ENCODE measurements at places on chromosomes 5 and 9. TPM values are rescaled to one million over a fixed set of nuclear protein-coding genes. Genes with fewer than 3 reads are reported as not detected.

DNA sequence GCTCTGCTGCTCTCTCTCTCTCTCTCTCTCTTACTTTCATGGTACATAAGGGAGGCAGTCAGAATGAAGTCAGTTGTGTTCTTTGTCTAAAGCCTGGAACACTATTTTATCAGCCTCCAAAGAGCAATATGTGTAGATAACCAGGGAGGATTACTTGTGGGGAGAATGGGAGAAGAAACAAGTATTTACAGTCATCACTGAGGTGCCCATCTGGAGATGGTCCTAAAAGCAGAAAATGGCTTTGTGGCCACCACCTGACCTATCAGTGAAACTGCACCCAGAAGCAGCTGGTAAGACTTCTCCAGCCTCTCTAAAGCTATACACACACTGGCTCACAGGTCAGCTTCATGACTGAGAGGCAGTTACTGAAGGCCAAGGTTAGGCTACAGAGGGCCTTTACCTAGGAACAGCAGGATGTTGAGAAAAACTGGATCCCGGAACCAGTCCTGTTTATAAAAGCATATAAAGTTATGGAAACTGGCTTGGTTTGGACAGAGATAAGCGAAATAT is 75.1 kb downstream of the MRPS27 start:
- peak; percentile 8 for DNase-seq
- no peak overlapping the region for H3K27ac ChIP-seq
- H3K27me3 ChIP-seq, result no peaks in the 10 kb centered on the region
- no peaks in the 10 kb centered on the region for H3K36me3 ChIP-seq

DNA sequence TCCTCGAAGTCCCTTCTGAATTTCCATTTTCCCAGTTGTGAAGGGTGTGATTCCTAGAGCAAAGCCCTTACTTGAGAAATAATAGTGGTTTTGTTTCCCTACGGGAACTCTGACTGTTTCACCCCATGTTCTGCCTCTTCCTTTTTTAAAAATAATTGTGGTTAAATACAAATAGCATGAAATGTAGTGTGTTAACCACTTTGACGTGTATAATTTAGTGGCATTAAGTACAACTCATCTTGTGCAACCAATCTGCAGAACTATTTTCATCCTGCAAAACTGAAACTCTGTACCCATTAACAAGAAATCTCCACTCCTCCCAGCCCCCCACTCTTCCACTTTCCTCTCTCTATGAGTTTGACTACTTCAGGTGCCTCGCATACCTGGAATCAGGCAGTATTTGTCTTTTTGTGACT is 35.6 kb upstream of the HAND1 start:
- no peak overlapping the region for H3K4me3 ChIP-seq
- no peak overlapping the region for H3K27ac ChIP-seq
- peaks cover 43% of the 10 kb centered on the region for H3K27me3 ChIP-seq
- H3K4me1 ChIP-seq, result no peaks in the 10 kb centered on the region

DNA sequence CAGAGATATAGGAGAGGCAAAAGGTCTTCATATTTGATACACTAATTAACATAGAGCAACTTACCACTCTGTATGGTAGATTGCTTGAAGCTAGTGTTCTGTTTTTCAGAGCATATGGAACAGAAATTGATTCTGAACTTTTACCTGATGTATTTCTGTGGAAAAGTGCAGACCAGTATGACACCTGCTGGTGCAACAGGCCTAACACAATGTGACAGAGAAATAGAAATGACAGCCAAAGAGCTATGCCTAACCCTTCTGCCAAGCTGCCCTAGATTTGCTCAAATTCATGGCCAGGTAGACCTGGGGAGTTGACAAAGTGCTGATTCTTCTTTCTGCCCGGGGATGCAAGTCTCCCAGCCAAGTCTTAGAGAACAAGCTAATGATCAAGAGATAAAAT is 65.4 kb upstream of the RNF180 start:
- H3K4me1 ChIP-seq, result no peaks in the 10 kb centered on the region
- H3K27me3 ChIP-seq, result no peaks in the 10 kb centered on the region
- no peaks in the 10 kb centered on the region for H3K36me3 ChIP-seq
- no peak for DNase-seq

DNA sequence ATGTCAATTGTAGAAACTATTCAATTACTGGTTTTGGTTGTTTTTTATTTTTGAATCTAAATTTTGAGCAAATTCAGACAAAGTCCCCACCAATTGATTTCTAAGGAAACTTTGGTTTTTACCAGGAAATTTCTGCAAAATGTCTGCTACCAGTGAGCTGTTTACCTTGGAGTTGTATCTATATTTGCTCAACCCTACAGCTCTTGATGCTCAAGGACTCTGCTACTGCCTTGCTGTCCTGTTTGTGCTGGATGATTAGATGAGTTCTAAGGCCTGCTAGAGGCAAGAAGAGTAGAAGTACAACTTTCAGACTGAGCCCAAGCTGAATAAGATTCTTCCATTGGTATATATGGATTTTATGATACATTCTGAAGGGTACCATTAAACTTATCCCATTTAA is 42.6 kb upstream of the KIF2A start:
- no peaks in the 10 kb centered on the region for H3K36me3 ChIP-seq
- peaks cover 8% of the 10 kb centered on the region for H3K4me1 ChIP-seq
- H3K4me3 ChIP-seq, result no peak overlapping the region
- no peaks in the 10 kb centered on the region for H3K27me3 ChIP-seq
- H3K27ac ChIP-seq, result no peak overlapping the region

DNA sequence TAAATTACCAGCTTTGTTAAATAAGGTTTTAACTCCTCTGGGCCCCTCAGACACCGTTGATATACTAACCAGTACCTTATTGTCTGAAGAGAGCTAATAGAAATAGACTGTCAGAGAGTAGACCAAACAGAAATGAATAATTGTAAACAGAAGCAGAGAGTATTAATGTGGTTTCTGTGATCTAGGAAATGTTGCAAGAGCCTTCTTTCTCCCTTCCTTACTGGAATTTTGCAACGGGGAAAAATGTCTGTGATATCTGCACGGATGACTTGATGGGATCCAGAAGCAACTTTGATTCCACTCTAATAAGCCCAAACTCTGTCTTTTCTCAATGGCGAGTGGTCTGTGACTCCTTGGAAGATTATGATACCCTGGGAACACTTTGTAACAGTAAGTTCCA is 5.1 kb downstream of the TYRP1 start:
- no peak for DNase-seq
- no peaks in the 10 kb centered on the region for H3K4me1 ChIP-seq
- no peaks in the 10 kb centered on the region for H3K36me3 ChIP-seq
- H3K4me3 ChIP-seq, result no peak overlapping the region
- H3K27ac ChIP-seq, result no peak overlapping the region

GRCh38 chr5:105931881-105932421 is 1738.8 kb downstream of the EFNA5 start:
- H3K4me3 ChIP-seq, result no peak overlapping the region
- no peak overlapping the region for H3K27ac ChIP-seq
- no peaks in the 10 kb centered on the region for H3K4me1 ChIP-seq

GRCh38 chr9:31500422-31500821 is 884.0 kb upstream of the ACO1 start:
- no peaks in the 10 kb centered on the region for H3K4me1 ChIP-seq
- no peak overlapping the region for H3K4me3 ChIP-seq
- H3K27ac ChIP-seq, result no peak overlapping the region

- peaks cover 4% of the 10 kb centered on the region for H3K4me1 ChIP-seq
- peak overlapping the region; percentile 28 for H3K27ac ChIP-seq
- peak; percentile 78 for DNase-seq
- H3K4me3 ChIP-seq, result no peak overlapping the region
- no peaks in the 10 kb centered on the region for H3K27me3 ChIP-seq
Observed at GRCh38 chr9:110252509-110253139, 3.7 kb downstream of the TXN start.

GRCh38 chr5:50302815-50303490 is 138.1 kb downstream of the EMB start:
- no peak overlapping the region for H3K4me3 ChIP-seq
- H3K4me1 ChIP-seq, result no peaks in the 10 kb centered on the region
- no peaks in the 10 kb centered on the region for H3K36me3 ChIP-seq
- no peaks in the 10 kb centered on the region for H3K27me3 ChIP-seq
- no peak overlapping the region for H3K27ac ChIP-seq

- no peaks in the 10 kb centered on the region for H3K36me3 ChIP-seq
- H3K4me1 ChIP-seq, result no peaks in the 10 kb centered on the region
- H3K4me3 ChIP-seq, result no peak overlapping the region
- H3K27me3 ChIP-seq, result no peaks in the 10 kb centered on the region
- no peak for DNase-seq
- no peak overlapping the region for H3K27ac ChIP-seq
Observed at GRCh38 chr9:84330246-84330645, 10.3 kb downstream of the SLC28A3 start.

DNA sequence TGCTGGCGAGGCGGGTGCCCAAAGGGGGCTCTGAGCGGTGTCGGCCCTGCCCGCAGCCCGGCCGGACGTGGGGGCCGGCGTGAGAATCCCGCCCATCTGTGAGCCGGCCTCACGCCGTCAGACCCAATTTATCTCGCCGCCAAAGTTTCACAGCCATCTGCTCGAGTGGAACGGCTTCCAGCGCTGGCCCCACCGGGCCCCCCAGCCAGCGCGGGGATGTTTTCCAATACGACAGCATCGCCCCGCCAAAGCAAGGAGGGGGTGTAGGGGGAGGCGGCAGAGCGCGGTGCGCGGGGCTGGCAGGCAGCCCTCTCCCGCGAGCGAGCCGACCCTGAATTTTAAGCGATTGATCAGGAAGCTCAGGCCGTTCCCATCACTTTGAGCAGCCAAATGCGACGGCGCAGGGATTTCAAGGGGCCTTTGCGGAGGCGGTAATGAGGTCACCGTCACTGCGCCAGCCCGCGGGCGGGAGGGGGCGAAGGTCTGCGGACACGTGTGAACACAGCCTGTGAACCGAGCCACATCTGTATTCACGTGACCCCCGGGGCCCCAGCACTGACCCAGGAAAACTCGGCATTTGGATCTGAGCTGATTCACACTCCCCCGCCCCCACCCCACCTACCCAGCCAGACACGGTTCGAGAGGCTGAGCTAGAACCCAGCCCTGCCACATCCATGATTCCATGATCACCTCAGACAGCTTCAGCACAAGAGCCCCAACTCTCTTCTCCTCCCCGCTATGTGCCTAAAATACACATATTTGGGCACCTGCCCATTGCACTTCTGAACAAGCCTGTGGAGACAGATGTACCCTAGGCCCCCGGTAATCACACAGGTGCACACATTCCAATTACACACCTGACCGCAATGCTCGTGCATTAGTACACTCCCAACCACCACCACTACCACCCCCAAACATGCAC is 47.8 kb upstream of the PSD2 start:
- H3K27me3 ChIP-seq, result peaks cover 33% of the 10 kb centered on the region
- DNase-seq, result peak; percentile 86
- peak overlapping the region; percentile 32 for H3K27ac ChIP-seq
- peaks cover 4% of the 10 kb centered on the region for H3K4me1 ChIP-seq
- no peaks in the 10 kb centered on the region for H3K36me3 ChIP-seq

DNA sequence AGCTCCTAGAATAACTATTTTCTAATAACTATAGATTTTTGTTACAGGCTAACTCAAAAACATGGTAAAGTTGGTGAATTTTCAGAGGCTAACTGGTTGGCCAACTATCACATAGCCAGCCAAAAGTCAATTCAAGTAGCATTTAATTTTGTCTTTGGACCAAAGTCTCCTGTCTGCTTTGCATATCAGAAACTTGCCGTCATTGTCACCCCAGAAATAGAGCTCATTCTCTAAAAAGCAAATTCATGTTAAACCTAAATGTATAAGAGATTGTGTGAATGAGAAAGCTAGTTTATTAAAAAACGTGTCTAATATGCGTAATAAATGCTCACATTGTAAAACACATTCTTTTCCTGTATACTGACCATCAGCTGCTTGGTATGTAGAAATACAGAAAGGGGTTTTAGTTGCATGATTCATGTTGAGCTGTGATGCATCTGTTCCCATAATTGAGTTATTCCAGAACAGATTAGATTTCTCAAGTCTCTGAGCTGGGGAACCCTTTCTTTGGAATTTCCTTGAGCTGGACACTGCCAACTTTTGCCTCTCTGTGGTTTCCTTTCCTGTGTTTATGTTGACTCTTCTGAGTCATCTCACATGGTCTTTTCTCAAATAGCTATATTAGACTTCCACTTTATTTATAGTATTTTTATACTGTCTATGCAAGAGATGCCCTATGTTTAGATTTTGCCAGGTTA is 7.3 kb downstream of the SRFBP1 start:
- peak overlapping the region; percentile 61 for H3K27ac ChIP-seq
- H3K4me1 ChIP-seq, result no peaks in the 10 kb centered on the region
- H3K4me3 ChIP-seq, result no peak overlapping the region
- no peaks in the 10 kb centered on the region for H3K36me3 ChIP-seq

GRCh38 chr9:91162784-91163443 is 198.8 kb downstream of the AUH start:
- no peaks in the 10 kb centered on the region for H3K27me3 ChIP-seq
- H3K4me3 ChIP-seq, result no peak overlapping the region
- peaks cover 2% of the 10 kb centered on the region for H3K4me1 ChIP-seq
- H3K27ac ChIP-seq, result peak overlapping the region; percentile 76

DNA sequence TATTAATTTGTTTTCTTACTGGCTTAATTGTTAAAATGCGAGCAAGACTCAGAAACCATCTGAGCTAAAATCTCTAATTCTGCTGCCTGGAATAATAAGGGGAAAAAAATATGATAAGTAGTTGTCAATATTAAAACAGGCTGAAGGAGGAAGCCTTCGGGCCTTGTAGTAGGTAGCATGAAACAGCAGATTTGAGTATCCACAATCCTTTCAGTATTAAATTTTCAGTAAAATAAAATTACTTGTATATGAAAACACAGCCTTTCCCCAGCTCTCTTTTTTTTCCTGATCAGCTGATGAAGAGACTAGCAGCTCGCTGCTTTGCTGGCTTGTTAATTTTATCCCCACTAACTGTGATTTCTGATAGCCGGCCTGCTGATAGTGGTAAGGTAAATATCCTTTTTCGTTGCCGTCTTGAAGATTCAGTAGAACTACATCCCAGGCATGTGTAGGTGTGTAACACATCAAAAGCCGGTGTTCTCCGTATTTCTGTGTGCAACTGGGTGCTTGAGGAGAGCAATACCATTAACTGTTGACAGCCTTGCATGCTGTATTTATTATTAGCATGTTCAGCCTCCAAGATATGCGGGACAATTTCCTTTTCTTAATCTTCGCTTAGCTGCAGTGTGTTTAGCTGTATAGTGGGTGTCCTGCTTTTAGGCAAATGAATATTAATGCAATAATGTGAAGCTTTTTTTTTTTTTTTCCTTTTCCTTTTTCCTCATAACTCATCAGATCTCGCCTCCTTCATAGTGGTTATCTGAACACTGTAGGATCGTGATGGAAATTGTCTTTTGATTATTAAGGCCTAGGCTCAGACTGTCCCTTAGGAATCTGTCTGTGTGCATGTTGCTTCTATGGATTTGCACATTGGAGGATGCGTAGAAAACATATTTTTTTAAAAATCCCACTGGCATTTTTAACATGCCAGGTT is 144.6 kb downstream of the SMARCA2 start:
- H3K27ac ChIP-seq, result peak overlapping the region; percentile 79
- H3K4me1 ChIP-seq, result peaks cover 9% of the 10 kb centered on the region
- no peaks in the 10 kb centered on the region for H3K27me3 ChIP-seq
- peaks cover 3% of the 10 kb centered on the region for H3K36me3 ChIP-seq

Gene LRSAM1
- 22.8 TPM for polyA plus RNA-seq

Gene PCDHGB5
- polyA plus RNA-seq, result 1.6 TPM

Gene PCDHA11
- polyA plus RNA-seq, result 0.21 TPM

Data from small intestine (tissue), 16 donors.